Stimulated activated CD8-positive, alpha-beta memory T cell treated with anti-CD3 and anti-CD28 coated beads, Interleukin-7, amount 100 ng/mL, for 48 hours (primary cell): ENCODE measurements at places on chromosomes 5 and 9.

GRCh38 chr9:98162613-98163012, 29.8 kb downstream of the CORO2A start:
- DNase-seq = no peak

DNA sequence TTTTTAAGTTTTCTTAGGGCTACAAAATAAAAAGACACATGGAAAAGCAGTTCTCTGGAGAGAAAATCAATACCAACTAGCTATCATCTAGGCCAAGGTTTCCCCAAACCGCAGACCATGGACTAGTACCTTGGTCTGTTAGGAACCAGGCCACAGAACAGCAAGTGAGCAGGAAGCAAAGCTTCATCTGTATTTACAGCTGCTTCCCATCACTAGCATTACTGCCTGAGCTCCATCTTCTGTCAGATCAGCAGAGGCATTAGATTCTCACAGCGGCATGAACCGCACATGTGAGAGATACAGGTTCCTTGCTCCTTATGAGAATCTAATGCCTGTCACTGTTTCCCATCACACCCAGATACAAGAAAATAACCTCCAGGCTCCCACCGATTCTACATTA, 1907.6 kb upstream of the ACO1 start:
- DNase-seq = no peak

GRCh38 chr5:135075621-135076020, 41.6 kb upstream of the PITX1 start:
- DNase-seq = no peak

DNA sequence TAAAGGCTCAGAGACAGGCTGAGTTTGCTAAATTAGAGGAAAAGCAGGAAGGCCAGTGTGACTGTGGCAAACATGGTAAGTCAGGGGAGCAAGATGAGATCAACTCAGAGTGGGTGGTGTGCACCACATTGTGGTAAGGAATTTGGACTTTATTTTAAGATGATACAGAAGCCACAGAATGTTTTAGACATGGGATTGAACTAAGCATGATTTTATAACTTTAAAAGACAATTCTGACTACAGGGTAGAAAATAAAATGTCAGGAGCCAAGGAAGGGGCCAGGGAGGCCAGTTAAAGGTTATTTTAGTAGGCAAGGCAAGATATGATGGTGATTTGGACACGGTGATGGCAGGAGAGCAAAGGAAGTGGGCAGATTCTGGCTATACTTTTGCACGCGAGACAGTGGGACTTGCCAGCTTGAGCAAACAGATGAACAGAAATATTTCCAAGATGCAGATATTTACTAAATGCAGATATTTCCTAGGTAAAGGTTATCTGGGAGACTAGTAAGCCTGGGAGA, 53.9 kb downstream of the TSSK1B start:
- DNase-seq = no peak
